T-helper 17 cell (primary cell): ENCODE measurements at places on chromosomes 4 and X.

- DNase-seq, result no peak
These were observed 577.8 kb downstream of the NLGN4X start for GRCh38 chrX:5650904-5651303.

- DNase-seq, result no peak
These were observed 111.3 kb upstream of the LNX1 start for GRCh38 chr4:53702334-53703266.

DNA sequence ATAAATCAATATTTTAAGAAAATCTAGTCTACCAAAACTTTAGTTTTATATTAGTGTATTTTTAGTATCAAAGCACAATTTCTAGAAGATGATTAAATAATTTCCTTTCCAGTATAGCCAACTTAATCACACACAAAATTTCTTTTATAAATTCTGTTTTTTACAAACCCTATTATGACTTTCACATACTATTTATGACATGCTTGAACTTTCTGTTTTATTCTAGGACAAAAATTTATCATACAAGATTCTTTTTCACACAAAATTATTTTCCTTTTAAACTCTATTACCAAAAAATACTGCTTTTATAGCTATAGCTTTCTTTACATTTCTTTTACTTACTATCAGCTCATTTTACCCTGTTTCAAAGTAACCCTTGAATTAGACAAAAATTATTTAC, 149.5 kb downstream of the OR13H1 start:
- DNase-seq, result no peak

DNA sequence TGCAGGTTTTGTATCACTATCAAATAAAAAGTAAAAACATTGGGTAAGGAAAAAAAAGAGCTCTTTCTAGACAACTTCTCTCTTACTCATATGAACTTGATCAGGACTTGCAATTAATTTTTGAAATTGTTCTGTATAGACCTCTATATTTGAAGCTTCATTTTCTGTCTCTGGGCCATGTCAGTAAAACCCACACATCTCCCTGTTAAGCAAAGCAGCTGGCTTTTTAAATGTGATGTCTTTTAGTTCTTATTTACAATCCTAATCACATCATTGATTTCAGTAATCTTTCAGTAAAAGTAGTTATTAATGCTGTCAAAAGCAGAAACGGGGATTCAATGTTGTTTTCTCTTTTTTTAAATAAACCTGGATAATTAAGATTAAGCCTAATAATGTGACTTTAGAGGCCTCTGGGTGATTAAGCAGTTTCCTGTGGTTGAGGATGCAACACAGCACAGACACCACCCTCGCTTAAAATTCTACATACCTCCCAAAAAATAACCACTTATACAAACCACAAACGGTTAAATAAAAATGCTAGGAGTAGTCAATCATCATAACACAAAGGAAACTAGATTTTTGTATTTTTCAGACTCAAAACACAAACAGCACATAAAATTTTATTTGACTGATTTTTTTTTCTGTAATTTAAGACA, 5.2 kb upstream of the PCDH10 start:
- DNase-seq, result no peak

GRCh38 chr4:24743927-24744326, 51.4 kb upstream of the SOD3 start:
- DNase-seq, result no peak

GRCh38 chr4:14152834-14153519, 525.5 kb upstream of the BOD1L1 start:
- no peak for DNase-seq

DNA sequence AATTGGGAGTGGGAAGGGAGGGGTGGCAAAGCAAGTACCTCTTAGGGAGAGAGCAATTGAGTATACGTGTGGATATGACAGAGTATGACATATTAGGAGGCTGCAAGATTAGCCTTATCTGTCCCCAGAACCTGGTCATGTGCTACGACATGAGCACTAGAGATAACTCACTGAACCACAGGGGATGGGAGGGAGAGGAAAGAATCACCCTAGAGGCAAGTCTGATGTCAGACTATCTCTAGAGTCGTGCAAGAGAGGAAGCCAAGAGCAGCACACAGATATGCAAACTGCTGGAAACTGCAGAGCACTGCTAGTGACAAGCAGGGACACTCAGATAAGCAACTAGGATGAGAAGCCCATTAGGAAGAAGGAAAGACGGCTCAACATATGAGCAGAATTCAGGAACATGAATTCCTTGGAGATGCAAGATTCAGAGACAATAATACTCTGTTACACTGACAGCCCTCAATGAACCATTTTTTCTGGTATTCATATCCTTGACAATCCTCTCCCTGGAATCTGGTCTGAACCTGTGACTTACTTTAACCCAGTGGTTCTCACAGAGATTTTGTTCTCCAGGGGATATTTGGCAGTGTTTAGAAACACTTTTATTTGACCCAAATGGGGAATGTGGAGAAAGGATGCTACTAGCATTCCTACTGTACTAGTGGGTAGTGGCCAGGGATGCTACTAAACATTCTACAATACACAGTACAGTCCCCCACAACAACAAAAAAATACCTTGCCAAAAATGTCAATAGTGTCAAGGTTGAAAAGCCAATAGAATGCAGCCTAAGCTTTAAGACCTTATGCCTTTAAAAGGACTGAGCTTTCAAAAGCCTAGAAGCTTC, 84.0 kb upstream of the BMP2K start:
- DNase-seq, result no peak

- DNase-seq, result no peak
These were observed 76.0 kb upstream of the GPM6B start for GRCh38 chrX:13892856-13893255.

DNA sequence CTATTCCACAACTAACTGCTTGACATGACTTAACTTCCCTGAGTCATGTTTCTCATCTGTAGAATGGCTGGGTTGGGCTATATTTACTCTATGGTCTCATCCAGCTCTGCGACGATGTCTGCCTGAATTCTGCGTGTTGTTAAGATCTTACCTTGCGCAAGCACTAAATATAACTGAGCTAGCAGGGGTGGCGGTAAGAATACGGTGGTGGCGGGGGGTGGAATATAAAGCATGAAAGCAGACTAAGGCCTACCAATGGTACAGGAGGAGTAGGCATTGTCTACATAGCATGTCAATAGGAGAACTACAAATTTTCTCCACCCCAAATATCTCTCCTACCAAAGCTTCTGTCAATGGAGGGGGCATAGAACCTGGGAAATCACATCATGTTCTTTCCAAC, 45.7 kb upstream of the DCLK2 start:
- DNase-seq, result no peak

DNA sequence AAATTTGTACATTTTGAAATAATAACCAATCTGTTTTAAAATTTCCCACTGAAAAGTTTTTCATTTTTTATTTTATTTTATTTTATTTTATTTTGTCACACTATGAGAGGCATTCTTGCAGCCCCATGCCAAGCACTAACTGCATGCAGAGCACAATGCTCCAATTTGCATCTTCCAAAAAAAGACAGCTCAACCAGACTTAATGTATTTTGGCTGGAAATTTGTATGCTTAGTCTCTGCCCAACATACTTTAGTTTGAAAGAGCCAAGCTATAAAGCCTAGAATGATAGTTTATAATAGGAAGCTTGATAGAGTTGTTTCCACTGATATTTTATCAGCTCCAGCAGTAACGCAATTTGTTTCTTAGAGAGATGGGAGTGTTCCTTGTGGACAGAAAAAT, 235.5 kb downstream of the GALNTL6 start:
- DNase-seq, result no peak

DNA sequence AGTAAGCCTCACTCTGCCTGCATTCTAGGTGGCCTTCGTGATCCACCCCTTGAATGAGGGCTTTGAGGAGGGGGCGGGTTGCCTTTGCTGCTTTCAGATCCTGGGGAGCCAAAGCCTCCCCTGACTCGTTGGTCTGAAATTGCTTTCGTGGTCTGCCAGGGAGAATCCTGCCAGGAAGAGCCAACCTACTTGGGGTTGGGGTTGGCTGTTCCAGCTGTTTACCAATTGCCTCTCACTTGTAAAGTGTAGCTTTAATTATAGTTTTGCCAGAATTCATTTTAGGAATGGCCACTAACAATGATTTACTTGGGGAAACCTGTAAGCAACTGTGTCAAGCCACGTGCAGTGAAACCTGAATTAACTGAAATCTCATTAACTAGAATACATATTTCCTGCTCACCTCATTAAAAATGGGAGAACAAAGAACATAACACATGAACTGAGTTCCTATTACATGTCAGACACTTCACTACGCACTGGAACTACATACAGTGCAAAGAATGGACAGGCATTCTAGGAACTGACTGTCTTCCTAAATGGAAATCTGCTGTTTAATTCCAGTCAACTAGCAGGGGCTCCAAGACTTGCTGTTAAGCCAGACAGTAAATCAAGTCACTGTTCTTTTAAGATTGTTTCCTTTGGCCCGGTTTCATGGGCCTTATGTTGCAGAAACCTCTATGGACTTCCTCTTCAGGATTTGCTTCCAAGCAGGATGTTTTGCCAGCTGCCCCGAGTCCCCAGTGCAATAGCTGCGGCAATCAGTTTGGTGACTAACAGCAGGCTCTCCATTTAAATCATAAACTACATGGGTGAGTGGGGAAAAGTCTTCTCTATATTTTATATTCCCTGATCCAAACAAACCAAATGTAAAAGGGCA, 16.4 kb upstream of the NKRF start:
- no peak for DNase-seq

DNA sequence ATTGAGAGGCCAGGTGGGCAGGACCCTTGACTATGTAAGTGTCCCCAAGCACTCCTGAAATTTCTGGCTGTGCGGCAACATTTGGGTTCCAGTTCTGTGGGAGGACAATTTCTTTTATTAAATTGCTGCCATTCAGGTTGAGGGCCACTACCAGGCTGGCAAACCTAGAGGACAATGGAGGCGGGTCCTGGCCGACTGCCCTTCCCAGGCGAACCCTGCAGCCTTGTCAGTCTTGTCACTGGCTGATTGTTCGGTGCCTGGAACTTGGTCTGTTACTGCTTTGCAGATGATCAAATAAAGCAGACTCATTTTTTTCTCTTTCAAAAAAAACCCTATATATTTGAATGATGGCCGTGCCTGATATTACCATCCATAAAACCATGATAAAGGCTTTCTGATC, 6.6 kb upstream of the TMEM128 start:
- DNase-seq, result no peak

GRCh38 chrX:18654875-18655836, 16.8 kb downstream of the RS1 start:
- DNase-seq, result no peak

- DNase-seq, result no peak
These were observed 226.1 kb upstream of the F9 start for GRCh38 chrX:139304471-139304870.

- DNase-seq, result no peak
These were observed 27.1 kb upstream of the STBD1 start for GRCh38 chr4:76279462-76279861.

- DNase-seq, result no peak
These were observed 54.6 kb downstream of the ARAP2 start for GRCh38 chr4:36189511-36190226.

- DNase-seq, result no peak
These were observed 2.8 kb upstream of the CPLX1 start for GRCh38 chr4:828641-829271.

- no peak for DNase-seq
These were observed 74.1 kb upstream of the PPP3CA start for GRCh38 chr4:101421386-101421785.

DNA sequence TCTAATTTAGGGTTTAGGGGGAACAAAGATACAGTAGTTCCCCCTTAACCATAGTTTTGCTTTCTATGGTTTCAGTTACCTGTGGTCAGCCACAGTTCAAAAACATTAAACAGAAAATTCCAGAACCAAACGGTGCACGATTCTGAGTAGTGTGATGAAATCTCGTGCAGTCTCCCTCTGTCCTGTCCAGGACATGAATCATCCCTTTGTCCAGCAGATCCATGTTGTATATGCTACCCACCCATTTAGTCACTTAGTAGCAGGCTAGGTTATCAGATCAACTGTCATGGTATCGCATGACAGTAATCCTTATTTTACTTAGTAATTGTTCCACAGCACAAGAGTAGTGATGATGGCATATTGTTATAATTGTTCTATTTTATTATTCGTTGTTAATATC, 556.1 kb downstream of the IL1RAPL1 start:
- no peak for DNase-seq

- DNase-seq, result no peak
These were observed 21.2 kb upstream of the GPC3 start for GRCh38 chrX:134006484-134007161.

DNA sequence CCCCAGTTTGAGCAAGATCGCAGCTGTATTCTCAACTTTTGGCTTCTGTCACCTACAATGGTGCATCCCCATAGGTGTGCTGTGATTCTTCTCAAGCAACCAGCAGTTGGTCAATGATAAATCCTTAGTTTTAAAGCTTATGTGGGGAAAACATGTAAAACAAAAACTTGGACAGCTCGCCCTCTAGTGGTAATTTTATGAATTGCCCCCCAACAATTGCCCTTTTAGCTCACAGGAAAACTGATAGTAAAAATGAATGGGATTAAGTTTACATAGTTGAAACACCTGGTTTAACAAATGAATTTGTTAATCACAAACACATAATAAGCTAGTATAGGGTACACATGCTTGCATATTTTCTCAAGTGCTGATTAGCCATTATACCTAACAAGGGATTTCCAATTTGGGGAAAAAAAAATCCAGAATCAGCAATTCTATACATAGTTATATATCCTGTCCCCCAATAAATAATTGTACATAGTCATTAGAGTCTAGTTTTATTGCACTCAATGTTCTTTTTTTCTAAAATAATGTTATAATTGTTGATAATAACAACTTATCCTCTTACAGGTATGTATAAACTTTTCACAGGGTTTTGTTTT, 30.1 kb downstream of the TEX13A start:
- no peak for DNase-seq

DNA sequence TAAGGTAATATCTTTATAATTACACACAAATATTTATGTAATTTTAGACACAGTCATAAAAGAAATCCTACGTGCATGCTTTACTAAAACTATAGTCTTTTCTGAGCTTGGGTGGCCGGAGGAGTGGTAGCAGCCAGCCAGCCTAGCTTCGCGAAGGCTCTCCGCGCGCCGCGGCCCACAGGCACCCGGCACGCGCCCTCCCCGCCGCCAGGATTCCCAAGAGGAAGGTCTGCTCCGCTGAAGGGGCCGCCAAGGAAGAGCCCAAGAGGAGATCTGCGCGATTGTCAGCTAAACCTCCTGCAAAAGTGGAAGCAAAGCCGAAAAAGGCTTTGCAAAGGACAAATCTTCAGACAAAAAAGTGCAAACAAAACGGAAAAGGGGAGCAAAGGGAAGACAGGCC, 8.7 kb upstream of the PJA1 start:
- no peak for DNase-seq
